ENCODE measurements at places on chromosomes 6 and 20. TPM values are rescaled to one million over a fixed set of nuclear protein-coding genes. Genes with fewer than 3 reads are reported as not detected.

Gene SASH1
- total RNA-seq = 1.4 TPM

Gene FAM110A
- 21.1 TPM for total RNA-seq

Gene DEF6
- 125 TPM for total RNA-seq

Gene GMNN
- total RNA-seq = 83.5 TPM

Gene KIAA1755
- total RNA-seq = not detected

Gene C4A
- 4.0 TPM for total RNA-seq

Gene GJA1
- total RNA-seq = not detected

Gene RIOK1
- total RNA-seq = 61.4 TPM

Gene ID4
- total RNA-seq = not detected

Gene C20orf204
- total RNA-seq = 6.1 TPM

GRCh38 chr20:43945391-43946205 is 30.9 kb downstream of the TOX2 start:
- H3K36me3 ChIP-seq = peaks cover 8% of the 10 kb centered on the region
- H3K27me3 ChIP-seq = peaks cover 14% of the 10 kb centered on the region
- no peak overlapping the region for H3K27ac ChIP-seq
- H3K4me3 ChIP-seq = no peak overlapping the region
- peaks cover 81% of the 10 kb centered on the region for H3K4me1 ChIP-seq

GRCh38 chr6:10771371-10771894 is 23.8 kb downstream of the TMEM14B start:
- H3K27ac ChIP-seq = no peak overlapping the region
- no peak overlapping the region for H3K4me3 ChIP-seq
- no peak for DNase-seq
- no peaks in the 10 kb centered on the region for H3K27me3 ChIP-seq
- peaks cover 16% of the 10 kb centered on the region for H3K36me3 ChIP-seq

DNA sequence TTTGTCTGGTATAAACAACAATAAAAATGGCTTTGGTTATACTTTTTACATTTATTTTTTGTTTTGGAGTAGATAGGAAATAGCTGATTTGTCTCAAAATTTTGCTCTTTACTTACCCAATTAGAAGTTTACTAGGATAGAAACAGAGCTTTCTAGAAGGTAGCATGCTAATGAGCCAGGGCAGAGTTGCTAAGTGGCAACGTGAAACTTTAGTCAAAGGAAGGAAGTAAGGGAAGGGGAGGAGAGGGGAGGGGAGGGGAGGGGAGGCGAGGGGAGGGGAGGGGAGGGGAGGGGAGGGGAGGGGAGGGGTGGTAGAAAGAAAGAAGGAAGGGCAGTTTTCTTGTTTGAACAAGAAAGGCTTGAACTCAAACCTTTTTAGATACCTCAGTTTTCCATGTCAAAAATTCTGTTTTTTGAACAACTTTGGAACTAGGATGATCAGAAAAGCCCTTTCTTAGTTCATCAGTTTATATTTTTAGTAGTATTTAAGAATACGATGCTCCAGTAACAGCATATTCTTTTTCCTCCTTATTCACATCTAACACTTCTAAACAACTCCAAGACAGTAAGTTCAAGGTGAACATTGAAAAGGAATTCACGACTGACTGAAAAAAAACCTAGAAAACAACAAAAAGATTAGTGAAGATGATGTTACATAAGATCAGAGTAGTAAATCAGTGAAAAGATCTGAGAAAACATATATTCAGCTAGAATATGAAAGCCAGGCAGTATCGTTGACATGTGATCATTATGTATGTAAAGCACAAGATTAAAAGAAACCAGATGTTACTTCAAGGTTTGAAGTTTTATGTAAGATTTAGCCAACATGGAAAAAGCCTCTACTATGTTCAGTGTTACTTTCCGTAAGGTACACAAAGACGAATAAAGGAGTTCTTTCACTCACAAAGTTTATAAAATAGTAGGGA is 263.4 kb downstream of the ARHGAP18 start:
- H3K27me3 ChIP-seq = peaks cover 4% of the 10 kb centered on the region
- peaks cover 12% of the 10 kb centered on the region for H3K36me3 ChIP-seq
- H3K4me1 ChIP-seq = peaks cover 69% of the 10 kb centered on the region
- H3K4me3 ChIP-seq = no peak overlapping the region
- no peak for DNase-seq

- peak overlapping the region; percentile 64 for H3K27ac ChIP-seq
- peaks cover 38% of the 10 kb centered on the region for H3K4me1 ChIP-seq
- H3K27me3 ChIP-seq = no peaks in the 10 kb centered on the region
- no peak overlapping the region for H3K4me3 ChIP-seq
These were observed 45.1 kb downstream of the CEP85L start for GRCh38 chr6:118606268-118606667.

DNA sequence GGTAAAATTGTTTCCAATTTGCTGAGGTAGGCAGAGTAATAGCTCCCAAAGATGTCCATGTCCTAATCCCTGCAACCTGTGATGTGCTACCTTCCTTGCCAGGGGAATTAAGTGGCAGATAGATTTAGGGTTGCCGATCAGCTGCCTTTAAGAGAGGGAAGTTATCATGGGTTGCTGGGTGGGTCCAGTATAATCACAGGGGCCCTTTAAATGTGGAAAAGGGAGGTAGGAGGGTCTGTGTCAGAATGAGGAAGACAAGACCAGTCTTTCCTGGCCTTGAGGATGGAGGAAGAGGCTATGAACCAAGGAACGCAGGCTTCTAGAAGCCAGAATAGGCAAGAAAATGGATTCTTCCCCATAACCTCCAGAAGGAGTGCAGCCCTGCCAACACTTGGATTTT is 50.7 kb downstream of the CTCFL start:
- H3K4me1 ChIP-seq = no peaks in the 10 kb centered on the region
- H3K36me3 ChIP-seq = no peaks in the 10 kb centered on the region
- H3K4me3 ChIP-seq = no peak overlapping the region
- H3K27ac ChIP-seq = no peak overlapping the region
- DNase-seq = no peak
- H3K27me3 ChIP-seq = peaks cover 16% of the 10 kb centered on the region

DNA sequence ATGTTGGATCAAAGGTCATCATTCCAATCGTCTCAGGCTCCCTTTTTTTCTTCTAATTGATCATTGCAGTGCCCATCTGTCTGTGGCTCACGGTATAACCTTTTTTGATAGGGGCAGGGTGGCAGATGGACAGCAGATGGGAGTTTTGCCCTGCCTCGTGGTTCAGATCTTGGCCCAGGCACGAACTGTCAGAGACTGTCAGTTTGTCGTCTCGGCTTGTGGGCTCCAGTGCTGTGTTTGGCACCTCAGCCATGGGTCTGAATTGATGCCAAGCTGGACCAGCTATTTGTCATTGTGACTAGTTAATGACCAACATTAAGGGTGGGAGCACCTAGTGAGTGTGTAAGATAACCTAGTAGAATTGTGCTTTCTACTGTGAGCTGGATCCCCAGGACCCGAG is 197.6 kb downstream of the PRL start:
- peaks cover 4% of the 10 kb centered on the region for H3K27me3 ChIP-seq
- no peaks in the 10 kb centered on the region for H3K4me1 ChIP-seq
- no peak for DNase-seq
- no peak overlapping the region for H3K27ac ChIP-seq
- H3K36me3 ChIP-seq = no peaks in the 10 kb centered on the region

DNA sequence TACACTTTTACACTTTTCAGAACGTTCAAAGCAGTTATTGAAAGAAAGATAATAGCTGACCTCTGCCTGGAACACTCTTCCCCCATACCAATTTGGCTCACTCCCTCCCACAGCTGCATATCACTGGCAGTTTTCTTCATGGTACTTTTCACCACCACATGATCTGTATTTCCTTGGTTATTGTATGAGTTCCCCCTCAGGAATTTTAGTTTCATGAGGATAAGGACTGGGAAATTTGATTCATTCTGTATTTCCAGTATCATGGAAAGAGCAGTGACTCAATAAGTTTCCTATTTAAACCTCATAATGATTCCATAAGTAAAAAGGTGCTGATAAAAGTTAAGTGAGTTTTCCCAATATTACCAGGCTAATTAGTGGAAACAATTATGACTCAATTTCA is 16.0 kb downstream of the HTR1B start:
- no peaks in the 10 kb centered on the region for H3K4me1 ChIP-seq
- no peaks in the 10 kb centered on the region for H3K27me3 ChIP-seq
- no peak for DNase-seq
- no peaks in the 10 kb centered on the region for H3K36me3 ChIP-seq
- no peak overlapping the region for H3K27ac ChIP-seq
- H3K4me3 ChIP-seq = no peak overlapping the region

DNA sequence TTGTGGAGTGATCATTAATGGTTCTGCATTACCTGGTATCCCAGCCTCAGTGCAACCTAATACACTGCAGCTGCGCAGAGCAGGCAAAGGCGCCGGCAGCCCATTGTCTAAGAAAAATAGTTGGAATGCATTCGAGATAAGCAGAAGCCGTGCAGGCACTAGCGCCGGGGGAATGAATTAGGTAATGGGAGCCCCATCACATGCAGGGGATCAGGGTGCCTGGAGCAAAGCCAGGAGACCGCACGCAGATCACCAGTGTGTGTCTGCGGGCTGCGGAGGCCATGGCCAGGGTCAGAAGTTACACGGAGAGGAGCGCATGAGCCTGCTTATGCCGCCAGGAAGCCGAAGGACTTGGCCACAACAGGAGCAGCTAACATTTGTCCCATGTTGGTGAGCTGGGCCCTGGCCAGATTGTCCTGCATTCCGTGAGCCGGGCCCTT is 156.8 kb downstream of the DLL1 start:
- no peaks in the 10 kb centered on the region for H3K4me1 ChIP-seq
- no peak overlapping the region for H3K4me3 ChIP-seq
- H3K36me3 ChIP-seq = no peaks in the 10 kb centered on the region
- DNase-seq = no peak
- peaks cover 1% of the 10 kb centered on the region for H3K27me3 ChIP-seq

- H3K4me1 ChIP-seq = no peaks in the 10 kb centered on the region
- no peak for DNase-seq
- H3K27me3 ChIP-seq = peaks cover 5% of the 10 kb centered on the region
- H3K36me3 ChIP-seq = no peaks in the 10 kb centered on the region
- no peak overlapping the region for H3K4me3 ChIP-seq
These were observed 351.6 kb upstream of the CNR1 start for GRCh38 chr6:88517737-88518136.

DNA sequence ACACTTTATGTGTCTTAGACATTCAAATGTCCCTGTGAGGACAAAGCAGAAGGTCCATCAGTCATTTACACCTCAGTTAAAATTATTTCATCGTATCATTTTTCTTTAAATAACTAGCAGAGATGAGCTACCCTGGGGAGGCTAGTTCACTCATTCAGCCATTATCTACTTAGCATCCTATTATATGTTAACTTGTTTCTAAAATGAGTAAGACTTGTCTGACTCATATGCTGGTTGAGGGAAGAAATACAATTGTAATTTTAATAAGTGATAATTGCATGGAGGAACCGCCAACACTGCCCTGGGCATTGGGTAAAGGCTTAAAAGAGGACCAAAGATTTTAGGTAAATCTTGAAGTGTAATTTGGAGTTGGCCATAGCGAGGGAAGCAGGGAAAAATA is 12.4 kb upstream of the PTPRK start:
- H3K27ac ChIP-seq = no peak overlapping the region
- H3K36me3 ChIP-seq = no peaks in the 10 kb centered on the region
- no peak for DNase-seq
- no peaks in the 10 kb centered on the region for H3K4me1 ChIP-seq

- no peaks in the 10 kb centered on the region for H3K4me1 ChIP-seq
- DNase-seq = no peak
- H3K27ac ChIP-seq = no peak overlapping the region
These were observed 60.9 kb downstream of the PLCB4 start for GRCh38 chr20:9129756-9130155.

DNA sequence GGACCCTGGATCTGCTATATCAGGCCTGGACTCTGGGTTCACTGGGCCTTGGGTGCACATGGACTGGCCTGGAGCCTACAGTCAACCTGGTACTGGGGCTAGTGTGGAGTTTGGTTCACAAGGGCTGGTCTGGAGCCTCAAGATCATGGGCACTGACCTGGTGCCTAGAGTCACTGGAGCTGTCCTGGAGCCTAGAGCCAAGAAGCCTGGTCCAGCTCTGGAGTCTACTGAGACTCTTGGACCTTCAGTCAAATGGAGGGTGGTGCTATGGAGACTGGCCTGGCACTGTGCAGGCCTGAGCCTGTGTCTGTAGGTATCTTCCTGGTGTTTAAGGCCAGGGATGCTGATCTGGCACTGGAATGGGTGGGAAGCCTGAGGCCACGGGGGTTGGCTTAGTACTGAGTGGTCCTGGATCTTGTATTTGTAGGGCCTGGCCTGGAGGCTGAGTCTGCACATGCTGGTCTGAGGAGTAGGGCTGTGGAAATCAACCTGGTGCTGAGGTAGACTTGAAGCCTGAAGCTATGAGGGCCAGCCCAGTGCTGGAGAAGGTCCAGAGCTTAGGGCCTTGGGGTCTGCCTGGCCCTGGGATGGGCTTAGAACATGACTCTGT is 16.5 kb upstream of the WFDC9 start:
- H3K36me3 ChIP-seq = no peaks in the 10 kb centered on the region
- DNase-seq = no peak
- no peak overlapping the region for H3K4me3 ChIP-seq

DNA sequence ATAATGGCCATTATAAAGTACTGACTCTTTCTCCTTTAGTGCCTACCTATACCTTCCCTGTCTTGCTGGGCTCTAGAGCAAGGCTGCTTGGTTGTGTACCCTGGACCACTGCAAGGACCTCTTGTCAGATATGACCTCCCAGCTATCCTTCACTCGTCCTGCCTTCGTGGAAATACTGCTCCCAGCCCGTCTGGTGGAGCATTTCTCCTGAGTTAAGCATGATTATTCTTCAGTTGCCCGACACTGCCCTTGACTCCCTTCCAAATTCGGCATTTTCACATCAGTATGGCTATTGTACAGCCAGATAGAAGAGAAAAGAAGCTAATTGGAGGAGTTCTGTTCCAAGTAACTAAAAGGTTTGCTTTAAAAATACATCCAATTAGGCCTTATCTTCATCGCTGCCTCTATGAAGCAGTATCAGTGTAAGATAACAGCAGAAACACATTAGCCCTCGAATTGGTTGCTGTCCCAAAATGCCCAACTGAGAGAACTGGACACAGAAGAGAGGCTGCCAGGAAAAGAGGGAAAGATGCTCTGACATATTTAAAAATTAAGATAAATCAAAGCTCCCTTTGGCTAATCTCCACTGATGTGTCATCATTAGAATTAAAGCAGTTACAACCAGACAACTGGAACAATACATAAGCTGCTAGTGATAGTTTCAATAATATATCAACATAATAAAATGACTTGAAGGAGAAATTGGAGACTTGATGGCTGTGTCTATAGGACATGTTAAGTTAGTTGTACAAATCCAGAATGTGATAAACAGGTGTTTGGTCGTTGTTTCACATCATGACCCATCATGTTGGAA is 54.4 kb downstream of the OPRM1 start:
- no peaks in the 10 kb centered on the region for H3K4me1 ChIP-seq
- H3K27me3 ChIP-seq = no peaks in the 10 kb centered on the region
- DNase-seq = no peak
- H3K36me3 ChIP-seq = no peaks in the 10 kb centered on the region

GRCh38 chr6:15952231-15953151 is 176.4 kb upstream of the MYLIP start:
- H3K27me3 ChIP-seq = no peaks in the 10 kb centered on the region
- H3K36me3 ChIP-seq = no peaks in the 10 kb centered on the region
- H3K27ac ChIP-seq = no peak overlapping the region
- H3K4me1 ChIP-seq = peaks cover 18% of the 10 kb centered on the region

- no peak overlapping the region for H3K27ac ChIP-seq
- no peak for DNase-seq
- no peak overlapping the region for H3K4me3 ChIP-seq
- H3K27me3 ChIP-seq = no peaks in the 10 kb centered on the region
- H3K4me1 ChIP-seq = peaks cover 38% of the 10 kb centered on the region
These were observed 124.9 kb downstream of the GJA10 start for GRCh38 chr6:90019216-90019615.

All from activated T-helper 1 cell treated with anti-CD3 and anti-CD28 coated beads, Interleukin-12 subunit alpha, Interleukin-12 subunit beta, Interleukin-2, Interleukin-4 antibody, amounts not matched to agents 30 ng/mL and 10 ng/mL and 1 ng/mL, durations not matched to agents 14 hours and 24 hours and 36 hours (primary cell).